ENCODE measurements at places on chromosomes 7 and 10.

DNA sequence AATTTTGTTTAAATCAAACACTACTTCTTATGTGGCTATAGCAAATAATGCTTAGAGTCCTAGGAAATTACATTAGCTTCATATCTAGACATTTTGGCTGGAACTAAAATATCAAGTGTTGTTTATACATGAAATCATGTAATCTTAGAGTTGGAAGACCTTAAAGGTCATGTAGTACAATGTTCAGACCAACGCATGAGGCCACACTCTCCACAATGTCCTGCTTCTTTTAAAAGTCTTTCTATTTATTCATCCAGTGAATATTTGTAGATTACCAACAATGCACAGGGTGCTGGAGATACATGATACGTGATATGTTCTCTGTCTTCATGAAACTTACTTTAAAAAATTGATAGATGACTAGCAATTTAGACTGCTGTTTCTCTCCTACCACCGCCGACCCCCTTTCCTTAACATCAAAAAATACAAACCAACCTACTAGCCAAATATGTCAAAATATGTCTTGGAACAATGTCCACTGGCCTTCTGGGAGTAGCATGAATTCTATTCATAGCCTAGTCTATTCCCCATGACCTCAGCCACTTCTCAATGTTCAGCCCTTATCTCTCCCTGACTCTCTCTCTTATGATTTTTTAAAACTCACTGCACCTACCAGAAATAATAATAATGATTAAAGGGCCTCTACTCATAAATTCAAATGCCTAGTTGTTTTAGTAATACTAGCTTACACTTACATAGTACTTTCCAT lies 59.5 kb upstream of the CAV2 start:
- no peak for DNase-seq

DNA sequence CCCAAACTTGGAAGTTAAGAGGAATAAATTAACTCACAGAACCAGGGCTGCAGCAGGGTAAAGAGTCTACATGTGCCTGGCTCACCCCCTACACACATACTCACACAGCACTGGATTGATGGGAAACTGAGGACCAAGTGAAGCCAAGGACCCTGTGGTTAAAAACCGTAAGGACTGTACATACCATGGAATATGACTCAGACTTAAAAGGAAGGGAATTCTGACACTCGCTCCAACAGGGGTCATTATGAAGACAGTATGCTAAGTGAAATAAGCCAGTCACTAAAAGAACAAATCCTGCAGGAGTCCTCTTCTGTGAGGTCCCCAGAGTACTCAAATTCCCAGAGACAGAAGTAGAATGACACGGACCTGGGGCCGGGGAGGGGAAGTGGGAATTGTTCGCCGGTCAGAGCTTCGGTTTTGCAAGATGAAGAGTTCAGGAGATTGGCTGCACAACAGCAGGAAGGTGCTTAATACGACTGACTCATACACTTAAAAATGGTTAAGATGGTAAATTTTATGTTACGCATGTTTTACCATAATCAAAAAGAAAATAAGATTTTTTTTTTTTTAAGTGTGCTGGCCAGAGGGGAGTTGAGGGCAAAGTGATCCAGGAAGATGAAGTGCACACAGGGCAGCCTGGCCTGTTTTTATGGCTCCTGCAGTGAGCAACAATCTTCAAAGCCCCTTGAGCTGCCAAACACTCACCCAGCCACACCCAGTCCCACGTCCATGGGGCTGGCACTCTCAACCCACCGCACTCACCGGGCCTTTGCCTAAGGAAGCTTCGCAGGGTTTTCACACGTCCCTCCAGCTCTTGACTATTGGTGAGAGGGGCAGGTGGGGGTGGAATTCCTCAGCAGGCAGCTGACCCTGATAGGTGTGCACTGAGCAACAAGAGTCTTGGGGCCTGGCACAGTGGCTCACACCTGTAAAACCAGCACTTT lies 26.4 kb downstream of the DRGX start:
- no peak for DNase-seq

- no peak for DNase-seq
Observed at GRCh38 chr10:114087655-114088054, 44.0 kb downstream of the ADRB1 start.

DNA sequence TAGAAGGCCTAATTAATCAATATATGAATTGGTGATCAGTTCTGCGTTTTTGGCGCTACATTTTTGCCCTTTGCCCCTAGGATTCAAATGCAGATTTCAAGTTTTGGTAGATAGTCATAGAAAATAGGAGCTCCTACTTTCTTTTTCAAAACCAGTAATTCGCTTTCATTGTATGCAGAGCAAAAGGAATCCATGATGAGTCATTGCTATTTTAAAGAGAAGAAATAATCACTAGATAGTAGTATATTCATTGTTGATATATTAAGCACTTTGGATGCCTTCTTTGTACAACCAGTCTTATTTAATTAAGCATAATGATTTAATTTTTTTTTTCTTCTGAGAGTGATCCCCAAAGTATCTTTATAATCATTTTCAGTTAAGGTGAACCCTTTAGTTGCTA lies 50.3 kb downstream of the CSTF2T start:
- DNase-seq, result no peak

GRCh38 chr10:93820434-93820833 lies 62.7 kb downstream of the LGI1 start:
- no peak for DNase-seq

GRCh38 chr7:28988810-28989209 lies 30.7 kb upstream of the TRIL start:
- DNase-seq, result no peak

- DNase-seq, result no peak
Observed at GRCh38 chr7:1098243-1099153, 10.6 kb downstream of the GPER1 start.

- no peak for DNase-seq
Observed at GRCh38 chr7:27870595-27870994, 130.6 kb downstream of the TAX1BP1 start.

GRCh38 chr10:52615756-52616394 lies 156.7 kb downstream of the MBL2 start:
- no peak for DNase-seq

GRCh38 chr10:19195698-19196097 lies 147.1 kb downstream of the MALRD1 start:
- DNase-seq, result no peak

DNA sequence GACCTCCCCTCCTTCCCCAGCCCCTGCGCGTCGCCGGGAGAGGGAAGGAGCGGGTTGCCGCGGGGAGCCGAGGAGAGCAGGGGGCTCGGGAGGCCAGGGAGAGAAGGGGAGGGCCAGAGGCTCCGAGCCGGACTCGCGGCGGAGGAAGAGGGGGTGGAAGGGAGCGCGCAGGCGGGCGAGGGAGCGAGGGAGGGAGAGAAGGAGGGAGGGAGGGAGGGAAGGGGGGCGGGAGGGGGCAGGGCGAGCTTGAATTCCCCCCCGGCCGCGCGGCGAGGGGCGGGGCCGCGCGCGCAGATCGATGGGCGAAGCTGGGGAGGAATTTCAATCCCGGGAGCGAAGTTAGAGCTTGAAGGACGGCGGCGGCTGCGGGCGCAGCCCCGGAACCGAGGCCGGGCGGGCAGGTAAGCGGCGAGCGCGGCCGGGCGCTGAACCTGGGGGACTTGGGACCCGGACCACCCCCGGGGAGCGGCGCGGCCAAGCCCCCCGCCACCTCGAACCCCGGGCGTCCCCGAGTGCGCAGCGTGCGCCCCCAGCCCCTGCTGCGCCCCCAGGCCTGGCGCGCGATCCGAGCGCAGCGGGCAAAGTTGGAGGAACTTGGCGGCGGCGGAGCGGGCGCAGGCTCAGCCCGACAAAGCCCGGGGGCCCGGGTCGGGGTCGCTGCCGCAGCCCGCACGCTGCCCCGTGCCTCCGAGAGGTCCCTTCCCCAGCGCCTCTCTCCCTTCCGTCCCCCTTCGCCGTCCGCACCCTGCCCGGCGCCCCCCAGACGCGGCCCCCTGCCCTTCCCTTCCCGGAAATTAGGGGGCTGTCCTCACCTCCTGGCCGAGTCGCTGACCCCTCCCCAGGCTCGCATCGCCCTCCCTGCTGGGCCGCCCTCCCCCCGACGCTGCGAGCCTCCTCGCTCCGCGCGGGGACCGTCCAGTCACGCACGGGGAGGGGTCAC lies at the start of gene ELFN1:
ELFN1 (plus strand) TSS at position 324 of the 940 bp plus-strand sequence. CDS start 74,320 bp downstream, outside the sequence.
- DNase-seq, result no peak
